NCI-H1092 (cell line): ENCODE measurements at places on chromosomes 16 and 17.
A peak's percentile ranks its signal among the peaks of the same experiment; 100 is the strongest.

DNA sequence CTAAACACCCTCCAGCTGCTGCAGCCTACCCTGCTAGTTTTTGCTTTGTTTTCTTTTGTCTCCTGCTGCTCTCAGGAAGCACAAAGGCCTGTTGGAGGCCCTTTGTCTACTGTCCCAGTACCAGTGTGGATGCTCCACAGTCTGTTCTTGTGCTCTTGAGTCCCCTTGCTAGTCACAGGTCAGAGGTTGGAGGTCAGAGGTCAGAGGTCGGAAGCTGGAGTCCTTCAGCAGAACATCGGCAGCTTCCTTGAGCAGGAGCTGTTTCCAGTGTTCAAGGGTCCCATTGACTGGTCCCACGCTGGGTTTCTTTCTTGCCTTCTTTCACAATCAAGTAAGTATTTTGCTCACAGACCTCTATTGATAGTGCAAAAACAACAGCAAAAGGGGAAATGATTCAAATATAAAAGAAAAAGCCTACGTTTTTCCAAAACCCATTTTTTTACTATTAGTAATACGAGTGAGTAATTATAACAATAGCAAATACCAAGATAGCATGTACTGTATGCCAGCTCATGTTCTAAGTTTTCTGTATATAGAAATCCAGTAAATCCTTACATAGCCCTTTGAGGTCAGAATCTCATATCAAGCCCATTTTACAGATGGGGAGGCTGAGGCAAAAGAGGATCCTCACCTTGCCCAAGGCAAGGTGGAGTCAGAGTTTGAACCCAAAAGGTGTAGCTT lies 10.9 kb upstream of the IL34 start:
- DNase-seq = no peak

DNA sequence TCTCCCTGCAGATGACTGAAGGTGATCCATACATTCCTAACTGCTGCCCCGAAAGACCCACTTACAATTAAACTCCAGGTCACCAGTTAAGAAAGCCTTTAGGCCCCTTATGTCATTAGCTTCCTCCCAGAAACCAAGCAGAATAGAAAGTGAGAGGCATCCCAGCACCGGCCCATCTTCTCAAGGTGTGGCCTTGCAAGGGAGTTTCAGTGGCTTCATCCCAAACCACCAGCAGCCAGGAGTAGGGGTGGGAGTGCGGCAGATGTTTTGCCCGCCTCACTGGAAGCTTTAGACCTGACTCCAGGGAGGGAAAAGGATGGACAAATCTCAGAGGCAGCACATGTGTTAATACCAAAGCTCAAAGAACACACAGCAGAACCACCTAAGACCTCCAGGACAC lies 5.1 kb downstream of the ZFHX3 start:
- DNase-seq = no peak

DNA sequence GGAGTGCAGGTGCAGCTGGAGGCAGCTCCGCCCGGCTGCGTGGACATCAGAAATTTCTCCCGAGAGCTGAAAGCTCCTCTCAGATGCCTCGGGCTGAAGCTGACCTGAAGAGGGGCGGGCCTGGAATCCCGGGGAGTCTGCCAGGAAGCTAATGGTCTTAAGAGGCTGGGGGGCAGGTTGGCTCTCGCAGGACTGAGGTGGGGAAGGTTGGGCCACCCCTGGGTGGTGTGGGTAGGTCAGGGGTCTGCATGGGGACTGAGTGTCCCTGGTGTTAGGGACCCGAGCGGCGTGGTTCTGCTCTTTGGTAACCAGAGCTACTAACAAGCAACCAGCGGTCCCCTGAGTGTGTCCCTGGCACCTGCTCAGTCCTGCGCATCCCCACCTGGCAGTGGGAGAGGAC lies 3.5 kb downstream of the CHMP6 start:
- DNase-seq = no peak

- peak; percentile 55 for DNase-seq
Observed at GRCh38 chr16:73365016-73365551, 317.2 kb upstream of the ZFHX3 start.

- DNase-seq = no peak
Observed at GRCh38 chr16:66370786-66371684, 4.5 kb downstream of the CDH5 start.

- DNase-seq = no peak
Observed at GRCh38 chr17:76219670-76220383, 20.5 kb downstream of the RNF157 start.

DNA sequence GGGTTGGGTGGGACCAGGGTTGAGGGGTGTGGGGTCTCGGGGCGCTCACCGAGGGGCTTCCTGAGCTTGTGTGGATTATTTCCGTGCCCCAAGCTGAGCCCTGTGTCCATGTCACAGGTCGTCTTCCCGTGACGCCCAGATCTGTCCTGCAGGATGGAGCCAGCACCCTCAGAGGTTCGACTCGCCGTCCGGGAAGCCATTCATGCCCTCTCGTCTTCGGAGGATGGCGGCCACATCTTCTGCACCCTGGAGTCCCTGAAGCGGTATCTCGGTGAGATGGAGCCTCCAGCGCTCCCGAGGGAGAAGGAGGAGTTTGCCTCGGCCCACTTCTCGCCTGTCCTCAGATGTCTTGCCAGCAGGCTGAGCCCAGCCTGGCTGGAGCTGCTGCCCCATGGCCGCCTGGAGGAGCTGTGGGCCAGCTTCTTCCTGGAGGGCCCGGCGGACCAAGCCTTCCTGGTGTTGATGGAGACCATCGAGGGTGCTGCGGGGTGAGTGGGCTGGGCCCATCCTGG lies 1.0 kb downstream of the TELO2 start:
- DNase-seq = no peak

DNA sequence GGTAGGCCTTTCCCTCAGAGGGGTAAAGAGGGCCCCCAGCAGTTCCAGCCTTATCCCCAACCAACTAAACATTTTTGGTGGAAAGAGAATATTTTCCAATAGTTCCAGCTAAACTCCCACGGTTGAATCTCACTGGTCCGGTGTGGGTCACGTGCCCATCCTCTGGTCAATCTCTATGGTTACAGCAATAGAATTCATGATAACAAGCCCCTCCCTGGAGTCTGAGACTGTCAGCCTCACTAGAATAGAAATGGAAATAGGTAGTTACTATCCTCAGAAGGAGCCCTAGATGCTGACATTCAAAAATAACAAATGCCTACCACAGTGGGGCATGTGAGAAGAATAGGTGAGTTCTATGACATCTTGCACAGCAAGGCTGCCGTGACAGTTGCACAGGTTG lies 37.5 kb upstream of the LITAF start:
- no peak for DNase-seq

- no peak for DNase-seq
Observed at GRCh38 chr17:69960755-69961154, 114.3 kb upstream of the KCNJ16 start.

DNA sequence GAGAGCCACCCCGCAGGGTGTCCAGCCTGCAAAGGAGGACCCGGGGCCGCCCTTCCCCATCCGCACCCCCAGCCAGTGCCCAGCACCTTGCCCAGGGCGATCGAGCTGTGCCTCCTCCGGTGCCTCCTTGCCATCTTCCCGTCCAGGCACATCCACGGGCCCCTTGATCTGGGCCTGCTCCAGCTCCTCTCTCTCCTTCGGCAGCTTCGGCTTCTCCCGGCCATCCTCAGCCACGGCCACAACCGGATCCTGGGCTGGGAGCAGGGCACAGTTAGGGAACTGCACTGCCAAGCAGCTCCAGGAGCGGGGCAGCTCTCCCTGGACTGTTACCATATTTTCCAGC lies 13.8 kb downstream of the NDUFAF8 start:
- no peak for DNase-seq

GRCh38 chr16:2710711-2711231 lies 9.3 kb downstream of the PRSS27 start:
- no peak for DNase-seq

DNA sequence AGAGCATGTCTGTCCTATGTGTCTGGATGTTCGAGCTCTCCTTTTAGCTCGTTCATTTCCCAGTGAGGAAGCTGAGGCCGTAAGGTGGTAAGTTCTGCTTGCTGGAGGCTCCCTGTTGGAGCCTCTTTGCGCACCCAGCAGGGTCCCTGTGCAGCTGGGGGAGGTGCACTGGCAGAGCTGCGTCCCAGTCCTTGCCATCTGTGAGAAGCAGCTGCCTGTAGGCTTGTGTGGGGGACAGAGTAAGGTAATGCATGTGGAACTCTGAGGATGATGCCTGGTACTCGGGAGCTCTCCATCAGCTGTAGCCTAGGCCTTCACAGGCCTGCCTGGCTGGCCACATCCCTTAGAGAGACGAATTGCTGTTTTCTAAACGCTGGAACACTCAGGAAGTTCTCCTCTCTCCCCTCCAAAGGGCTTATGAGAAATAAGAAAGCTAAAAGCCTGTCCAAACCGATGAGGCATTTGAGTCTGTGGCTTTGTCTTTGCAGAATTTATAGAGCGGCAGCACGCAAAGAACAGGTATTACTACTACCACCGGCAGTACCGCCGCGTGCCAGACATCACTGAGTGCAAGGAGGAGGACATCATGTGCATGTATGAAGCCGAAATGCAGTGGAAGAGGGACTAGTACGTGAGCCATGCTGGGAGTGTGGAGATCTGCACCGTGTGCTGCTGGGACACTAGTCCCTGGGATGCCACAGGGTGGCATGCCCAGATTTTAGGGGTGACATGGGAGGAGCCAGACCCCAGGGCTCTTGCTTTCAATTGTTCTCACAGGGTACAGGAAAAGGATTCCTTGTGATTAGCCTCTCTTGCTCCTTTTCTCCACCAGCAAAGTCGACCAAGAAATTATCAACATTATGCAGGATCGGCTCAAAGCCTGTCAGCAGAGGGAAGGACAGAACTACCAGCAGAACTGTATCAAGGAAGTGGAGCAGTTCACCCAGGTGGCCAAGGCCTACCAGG lies 1.6 kb downstream of the NDUFB10 start:
- no peak for DNase-seq

- DNase-seq = no peak
Observed at GRCh38 chr17:36689089-36689667, 87.8 kb downstream of the MRM1 start.

DNA sequence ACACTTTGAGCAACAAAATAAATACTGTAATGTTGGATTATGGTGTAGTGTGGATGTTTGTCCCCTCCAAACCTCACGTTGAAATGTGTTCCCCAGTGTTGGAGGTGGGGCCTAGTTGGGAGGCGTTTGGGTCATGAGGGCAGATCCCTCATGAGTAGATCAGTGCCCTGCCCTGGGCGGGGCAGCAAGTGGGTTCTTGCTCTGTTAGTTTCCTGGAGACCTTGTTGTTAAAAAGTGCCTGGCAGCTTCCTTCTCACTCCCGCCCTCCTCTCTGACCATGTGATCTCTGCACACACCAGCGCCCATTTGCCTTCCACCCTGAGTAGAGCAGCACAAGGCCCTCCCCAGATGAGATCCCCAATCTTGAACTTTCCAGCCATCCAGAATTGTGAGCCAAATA lies 67.7 kb downstream of the MPRIP start:
- no peak for DNase-seq

GRCh38 chr16:57949595-57950238 lies 21.2 kb downstream of the CNGB1 start:
- no peak for DNase-seq

- DNase-seq = no peak
Observed at GRCh38 chr16:47486856-47487255, 25.7 kb downstream of the PHKB start.

- no peak for DNase-seq
Observed at GRCh38 chr17:14514973-14515372, 214.1 kb downstream of the HS3ST3B1 start.

DNA sequence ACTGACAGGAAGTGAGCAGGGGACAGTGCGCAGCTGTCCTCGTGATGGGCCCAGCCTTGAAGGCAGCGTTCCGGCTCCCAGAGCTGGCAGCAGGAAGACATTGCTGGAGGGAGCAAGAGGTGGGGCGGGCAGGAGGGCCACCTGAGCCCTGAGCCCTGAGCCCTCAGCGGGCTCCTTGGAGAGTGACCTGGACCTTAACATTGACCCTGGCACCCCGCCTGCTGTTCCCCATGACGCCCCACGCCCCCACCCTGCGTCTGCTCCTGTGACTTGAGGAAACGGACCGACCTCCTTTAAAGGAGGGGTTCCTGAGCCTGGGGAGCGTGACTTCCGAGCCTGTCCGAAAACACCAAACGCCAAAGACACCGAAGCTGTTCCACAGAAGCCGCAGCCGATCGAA lies 25.1 kb upstream of the ENPP7 start:
- no peak for DNase-seq

DNA sequence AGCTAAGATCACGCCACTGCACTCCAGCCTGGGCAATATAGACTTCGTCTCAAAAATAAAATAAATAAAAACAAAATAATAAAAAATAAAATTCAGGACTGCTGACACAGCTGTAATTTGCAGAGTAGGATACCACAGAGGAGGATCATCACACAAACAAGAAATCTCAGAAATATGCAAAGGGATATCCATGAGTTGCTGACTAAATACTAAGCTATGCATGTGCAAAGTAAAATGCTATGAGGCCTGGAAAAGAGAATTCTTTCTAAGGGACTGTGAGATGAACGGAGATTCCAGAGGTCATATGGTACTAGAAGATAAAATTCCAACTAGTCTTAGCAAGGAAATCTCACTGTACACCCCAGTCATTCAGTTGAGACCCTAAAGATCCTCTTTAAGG lies 74.8 kb downstream of the SLC39A11 start:
- no peak for DNase-seq

GRCh38 chr16:16815641-16816040 lies 436.7 kb downstream of the NPIPA7 start:
- DNase-seq = no peak

GRCh38 chr16:54928016-54928356 lies 2.7 kb upstream of the IRX5 start:
- DNase-seq = no peak

DNA sequence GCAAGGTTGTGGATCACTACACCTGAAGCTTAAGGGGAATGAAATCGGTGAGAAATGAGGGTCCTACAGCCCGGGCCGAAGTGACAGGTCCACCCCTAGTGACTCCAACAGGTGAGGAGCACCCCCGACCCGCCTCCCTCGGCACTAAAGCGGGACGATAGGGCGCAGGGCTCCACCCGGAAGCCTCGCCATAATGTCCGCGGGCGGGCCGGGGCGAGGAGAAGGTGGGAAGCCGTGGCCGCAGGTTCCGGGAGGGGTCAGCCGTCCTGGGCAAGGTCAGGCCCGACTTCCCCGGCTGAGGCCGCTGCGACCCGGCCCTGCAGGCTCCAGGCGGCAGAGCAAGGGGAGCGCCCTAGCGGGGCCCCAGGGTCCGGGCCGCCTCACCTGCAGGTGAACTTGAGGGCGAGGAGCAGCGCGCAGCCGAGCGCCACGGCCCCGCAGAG lies 543 bp downstream of the TXNDC11 start:
- no peak for DNase-seq

- no peak for DNase-seq
Observed at GRCh38 chr17:32570081-32570396, 83.2 kb downstream of the CDK5R1 start.
